Cerebellum (tissue), 4 donors: ENCODE measurements at places on chromosomes 12 and 14. TPM values are rescaled to one million over a fixed set of nuclear protein-coding genes. Genes with fewer than 3 reads are reported as not detected.

KRT77 gene
- total RNA-seq, result 0.09 TPM

DNA sequence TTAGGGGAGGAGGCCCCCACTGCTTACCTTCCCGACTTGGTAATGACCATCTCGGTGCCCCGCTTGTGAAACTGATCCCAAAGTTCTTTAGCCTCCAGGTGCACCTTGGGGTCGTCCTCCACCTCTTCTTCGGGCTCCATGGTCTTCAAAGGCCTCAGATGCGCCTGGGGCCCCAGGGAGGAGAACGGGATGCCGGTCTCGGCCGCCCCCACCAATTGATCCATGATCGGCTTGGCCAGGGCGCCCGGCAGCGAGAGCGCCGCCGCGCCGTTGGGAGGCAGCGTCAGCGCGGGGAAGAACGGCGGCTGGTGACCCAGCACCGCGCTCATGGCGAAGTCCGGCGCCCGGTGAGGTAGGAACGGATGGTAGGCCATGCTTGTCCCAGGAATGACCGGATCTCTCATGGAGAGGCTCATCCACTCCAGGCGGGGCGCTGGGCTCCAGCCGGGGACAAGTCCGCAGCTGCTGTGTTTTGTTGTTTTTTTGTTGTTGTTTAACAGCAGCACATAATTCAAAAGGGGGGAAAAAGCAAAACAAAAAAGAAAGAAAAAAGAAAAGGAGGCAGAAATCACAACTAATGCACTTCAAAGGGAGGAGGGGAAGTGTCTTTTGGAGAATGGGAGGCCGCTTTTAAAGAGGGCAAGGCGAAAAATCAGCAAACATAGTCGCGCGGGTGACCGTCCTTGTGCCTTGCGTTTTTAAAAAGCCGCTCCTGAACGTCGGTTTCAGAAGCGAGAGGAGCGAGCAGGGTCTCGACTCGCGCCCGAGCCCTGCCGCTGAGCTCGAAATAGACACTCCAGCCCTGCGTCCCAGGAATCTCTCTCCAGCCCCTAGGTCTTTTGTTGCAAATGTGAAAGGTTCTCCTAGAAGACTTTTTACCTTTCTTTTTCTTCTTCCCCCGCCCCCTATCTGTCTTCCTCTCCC lies 928 bp downstream of the TBX3 start:
- DNase-seq, result no peak

DNA sequence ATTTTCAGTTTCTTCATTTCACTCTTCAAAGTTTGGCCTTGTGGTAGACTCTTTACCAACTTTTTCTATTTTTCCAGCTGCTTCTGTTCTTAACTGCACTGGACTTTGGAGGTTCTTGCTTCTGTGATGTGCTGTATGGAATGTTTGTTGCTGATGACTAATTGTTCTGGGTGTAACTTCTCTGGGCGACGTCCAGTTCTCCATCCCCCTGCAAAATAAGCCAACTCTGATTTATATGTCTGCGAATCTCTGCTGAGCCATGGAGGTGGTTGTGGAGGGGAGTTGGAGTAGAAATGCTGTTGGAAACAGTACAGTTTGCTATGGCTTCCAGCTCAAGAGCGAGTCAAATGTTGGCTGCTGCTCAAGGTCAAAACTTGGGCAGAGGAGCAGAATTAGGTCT lies 113.9 kb upstream of the DYRK2 start:
- DNase-seq, result no peak

GRCh38 chr12:48142818-48143674 lies 14.3 kb downstream of the ASB8 start:
- no peak for DNase-seq

- no peak for DNase-seq
Observed at GRCh38 chr14:34453226-34453625, 8.8 kb downstream of the SPTSSA start.
